GM12891 (cell line): ENCODE measurements at places on chromosomes 11 and 22.

GRCh38 chr11:109668973-109669634, 247.1 kb downstream of the C11orf87 start:
- no peak for DNase-seq

- DNase-seq: no peak
Measured at GRCh38 chr11:100684101-100685065, 2.7 kb upstream of the ARHGAP42 start.

DNA sequence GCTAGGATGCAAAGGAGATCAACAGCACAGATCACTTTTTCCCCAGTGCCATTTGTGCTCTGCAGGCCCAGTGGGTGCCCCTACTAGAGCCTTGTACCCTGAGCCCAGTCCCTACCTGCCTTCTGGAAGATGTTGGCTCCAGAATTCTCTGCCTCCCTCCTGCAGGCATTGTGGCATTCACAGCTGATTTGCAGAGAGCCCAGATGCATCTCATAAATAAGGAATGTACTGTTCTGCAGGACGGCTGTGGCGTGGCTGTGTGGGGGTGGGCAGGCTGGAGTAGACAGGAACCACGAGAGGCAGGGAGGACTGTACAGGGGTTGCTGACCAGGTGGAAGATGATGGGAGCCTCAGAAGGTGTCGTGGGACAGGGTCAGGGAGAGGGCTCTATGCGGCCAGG, 11.2 kb upstream of the MIAT start:
- DNase-seq: no peak

DNA sequence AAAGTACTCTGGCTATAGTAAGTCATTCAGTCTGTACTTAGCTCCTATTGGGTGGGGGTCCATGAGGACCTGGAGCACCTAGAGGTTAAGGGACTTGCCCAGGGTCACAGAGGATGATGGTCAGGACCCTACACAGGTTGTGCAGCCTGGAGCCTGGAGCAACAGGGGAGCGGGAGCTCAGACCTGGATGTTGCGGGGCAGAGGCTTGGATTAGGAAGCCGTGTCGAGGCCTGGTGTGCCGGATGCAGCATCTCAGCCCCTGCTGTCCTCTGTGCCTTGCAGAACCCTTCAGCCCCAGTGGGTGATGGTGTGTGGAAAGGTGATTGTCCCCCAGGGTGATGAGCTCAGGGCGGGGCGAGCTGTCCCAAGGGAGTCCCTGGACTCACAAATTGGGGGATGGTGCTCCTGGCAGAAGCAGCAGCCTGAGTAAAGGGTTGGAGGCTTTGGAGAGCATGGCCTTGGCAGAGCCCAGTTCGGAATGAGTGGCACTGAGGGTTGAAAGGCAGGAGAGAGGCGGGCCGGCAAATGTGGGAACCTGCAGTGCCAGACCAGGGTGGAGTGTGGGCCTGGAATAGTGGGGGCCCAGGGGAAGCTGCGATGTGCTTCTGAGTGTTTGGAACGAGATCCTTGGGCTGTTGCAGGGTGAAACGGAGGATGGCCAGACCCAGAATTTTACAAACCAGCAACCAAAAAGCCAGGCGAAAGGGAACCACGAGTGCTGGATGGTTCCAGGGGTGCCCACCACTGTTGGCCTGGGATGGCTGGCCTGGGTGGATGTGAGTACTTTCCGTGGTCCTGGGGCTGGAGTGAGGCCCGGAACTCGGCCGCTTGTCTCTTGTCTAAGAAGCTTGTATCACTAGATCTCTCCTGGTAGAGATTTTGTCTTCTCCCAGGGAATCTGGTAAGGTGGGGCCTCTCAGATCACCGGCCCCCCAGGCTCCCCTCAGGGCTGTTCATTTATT, 2.9 kb downstream of the TPCN2 start:
- DNase-seq: no peak

DNA sequence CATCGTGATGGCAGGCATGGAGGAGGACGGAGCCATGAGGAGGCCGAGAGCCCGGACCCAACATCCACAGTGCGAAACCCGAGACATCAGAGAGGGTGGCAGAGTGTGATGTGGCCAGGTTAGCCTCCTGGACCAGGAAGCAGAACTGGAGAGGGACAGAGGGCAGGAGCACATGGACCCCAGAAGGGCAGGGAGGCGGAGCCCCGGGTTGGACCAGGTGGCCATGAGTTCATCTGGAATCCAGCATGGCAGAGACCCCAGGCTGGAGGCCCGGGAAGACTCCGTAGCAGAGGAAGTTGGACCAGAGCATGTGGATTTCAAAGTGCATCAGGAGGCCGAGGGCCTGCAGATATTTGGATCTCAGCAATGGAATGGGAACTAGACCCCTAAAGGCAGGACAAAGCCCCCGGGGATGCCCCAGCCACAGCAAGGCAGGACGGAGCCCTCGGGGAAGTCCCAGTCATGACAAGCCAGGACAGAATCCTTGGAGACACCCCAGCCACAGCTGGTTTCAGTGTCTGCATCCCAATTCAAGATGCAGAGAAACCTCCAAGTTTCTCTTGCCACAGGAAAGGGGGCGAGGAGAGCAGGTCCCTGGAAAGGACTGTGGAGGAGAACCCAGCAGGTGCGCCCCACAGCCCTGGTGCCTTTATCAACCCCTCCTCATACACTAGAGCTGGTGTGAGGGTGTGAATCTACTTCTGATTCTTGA, 1393.4 kb downstream of the BRD1 start:
- no peak for DNase-seq

GRCh38 chr11:58622344-58622743, at the start of gene CNTF:
TSS of gene CNTF (plus strand) at chr11:58622665. CDS start at chr11:58622753, 88 bp downstream.
- DNase-seq: no peak

DNA sequence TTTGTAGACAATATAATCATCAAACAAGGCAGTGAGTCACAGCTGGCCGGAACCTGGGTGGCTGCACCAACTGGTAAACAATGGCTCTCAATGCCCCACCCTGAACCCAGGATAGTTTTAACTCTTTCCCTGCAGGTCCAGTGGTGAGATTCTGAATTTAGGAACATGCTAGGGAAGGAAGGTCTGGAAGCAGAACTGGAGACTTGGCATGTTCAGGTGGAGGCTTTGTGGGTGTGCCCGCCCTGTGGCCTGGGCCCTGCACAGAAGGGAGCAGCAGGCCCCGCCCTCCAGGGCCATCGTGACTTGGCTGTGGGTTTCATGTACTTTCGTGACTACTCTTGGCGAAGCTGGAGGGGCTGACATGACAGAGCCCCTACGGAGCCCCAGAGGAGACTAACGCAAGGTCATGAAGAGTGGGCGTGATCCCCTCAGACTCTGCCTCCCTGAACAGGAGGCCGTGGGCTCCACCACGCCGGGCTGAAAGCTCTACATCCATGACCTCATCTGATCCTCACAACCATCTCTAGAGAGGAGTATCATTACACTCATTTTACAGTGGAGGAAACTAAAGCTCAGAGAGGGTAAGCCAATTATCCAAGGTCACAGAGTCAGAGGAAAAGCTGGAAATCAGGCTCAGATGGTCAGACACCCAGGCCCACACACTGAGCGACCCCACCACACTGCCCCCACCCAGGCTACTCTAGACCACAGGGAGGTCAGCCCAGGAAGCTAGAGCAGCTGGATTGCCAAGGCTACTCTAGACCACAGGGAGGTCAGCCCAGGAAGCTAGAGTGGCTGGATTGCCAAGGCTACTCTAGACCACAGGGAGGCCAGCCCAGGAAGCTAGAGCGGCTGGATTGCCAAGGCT, 27.3 kb downstream of the MAFF start:
- DNase-seq: no peak

GRCh38 chr11:13376838-13377237, 86.2 kb downstream of the BTBD10 start:
- DNase-seq: no peak

GRCh38 chr11:113488931-113489351, 13.7 kb upstream of the DRD2 start:
- no peak for DNase-seq

- DNase-seq: no peak
Measured at GRCh38 chr11:79083352-79083751, 357.5 kb downstream of the TENM4 start.

- DNase-seq: no peak
Measured at GRCh38 chr11:123536690-123537437, 106.8 kb downstream of the GRAMD1B start.

- no peak for DNase-seq
Measured at GRCh38 chr22:37369483-37369882, 57.8 kb downstream of the ELFN2 start.

DNA sequence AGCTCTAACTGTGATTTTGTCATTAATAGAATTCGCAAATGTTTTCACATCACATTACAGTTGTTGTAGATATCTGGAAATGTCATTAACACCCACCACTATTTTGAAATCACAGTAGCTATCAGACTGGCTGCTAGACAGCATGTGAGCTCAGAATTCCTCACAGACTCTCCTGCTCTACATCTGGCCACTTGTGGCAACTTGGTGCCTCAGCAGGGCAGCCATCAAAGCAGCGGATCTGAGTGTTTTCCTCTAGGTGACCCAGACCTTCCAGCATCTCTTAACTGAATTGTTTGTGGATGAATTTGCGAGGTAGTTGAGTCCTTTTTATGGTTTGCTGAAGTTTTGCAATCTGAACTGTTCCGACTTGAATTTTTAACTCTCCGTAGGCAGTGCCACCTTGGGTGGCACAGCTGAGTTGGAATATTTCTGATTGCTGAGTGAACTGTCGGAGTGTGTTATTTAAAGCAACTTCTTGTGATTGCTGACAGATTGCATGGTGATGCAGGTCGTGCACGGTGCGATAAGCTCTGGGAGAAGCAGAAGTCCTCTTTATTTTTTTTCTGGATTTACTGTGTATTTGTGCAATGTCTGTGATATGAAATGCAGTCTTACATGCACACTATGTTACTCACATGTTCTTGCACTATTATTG, 114.0 kb upstream of the PLET1 start:
- no peak for DNase-seq

DNA sequence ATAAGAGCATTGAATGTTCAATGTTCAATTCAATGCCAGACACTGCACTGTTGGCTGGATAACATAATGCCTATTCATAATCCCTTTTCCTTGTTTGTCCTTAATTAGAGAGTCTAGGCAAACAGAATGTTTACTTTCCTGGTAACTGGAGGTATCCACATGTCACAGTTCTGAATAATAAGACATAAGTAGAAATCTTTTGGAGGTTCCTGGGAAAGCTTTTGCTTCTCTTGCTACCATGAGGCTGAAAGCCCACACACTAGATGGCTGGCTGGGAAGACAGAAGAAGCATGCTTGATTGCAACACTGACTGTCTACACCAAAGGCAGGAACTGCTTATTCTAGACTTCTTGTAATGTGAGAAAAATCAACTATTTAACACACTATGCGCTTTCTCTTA, 79.5 kb downstream of the GAB2 start:
- DNase-seq: no peak

DNA sequence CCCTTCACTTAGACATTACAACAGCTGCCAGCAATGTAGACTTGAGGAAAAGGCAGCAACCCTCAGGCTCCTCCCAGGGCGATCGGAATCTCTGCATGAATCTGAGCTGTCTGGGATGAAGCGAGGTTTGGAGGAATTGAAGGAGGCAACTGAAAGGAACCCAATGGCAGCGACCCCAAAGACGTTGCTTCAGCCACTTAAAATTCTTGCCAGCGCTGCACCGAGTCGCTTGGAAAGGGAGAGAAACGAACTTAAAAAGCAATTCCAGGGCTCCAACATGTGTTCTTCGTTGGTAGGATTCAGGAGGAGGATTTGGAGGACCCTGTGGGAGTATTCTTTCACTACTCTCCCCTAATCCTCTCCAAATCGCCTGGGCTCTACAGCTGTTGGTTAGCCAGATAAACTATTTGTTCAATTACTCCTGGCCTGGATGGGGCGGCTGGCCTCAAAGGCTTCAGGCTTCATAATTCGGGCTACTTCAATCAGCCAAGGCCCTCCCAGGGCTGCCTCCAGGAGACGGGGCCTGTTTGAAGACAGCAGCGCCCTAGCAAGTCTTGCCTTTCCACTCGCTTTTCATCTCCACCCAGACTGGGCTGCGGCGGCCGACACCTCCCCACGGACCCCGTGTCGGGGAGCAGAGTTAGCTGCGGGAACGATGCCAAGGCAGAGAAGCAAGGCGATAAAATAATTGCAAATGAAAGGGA, 72.4 kb upstream of the TMEM45B start:
- DNase-seq: no peak

DNA sequence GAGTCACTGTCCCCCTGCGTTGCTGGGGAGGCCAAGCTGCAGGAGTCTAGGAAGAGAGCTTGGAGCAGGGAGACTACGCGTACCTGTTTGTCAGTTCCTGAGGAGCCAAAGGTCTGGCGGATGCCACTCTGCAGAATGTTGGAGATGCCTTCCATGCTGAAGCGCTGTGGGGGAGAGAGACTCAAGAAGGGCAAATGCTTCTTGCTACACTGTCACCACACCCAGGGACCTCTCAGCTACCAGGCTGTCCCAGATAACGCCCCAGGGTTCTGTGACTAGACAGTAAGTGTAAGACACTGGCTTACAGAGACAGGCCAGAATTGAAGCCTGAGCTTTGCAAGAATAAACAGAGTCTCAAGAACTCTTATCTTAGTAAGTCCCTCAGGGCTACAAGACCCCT, 42.0 kb downstream of the FEZ1 start:
- DNase-seq: no peak

DNA sequence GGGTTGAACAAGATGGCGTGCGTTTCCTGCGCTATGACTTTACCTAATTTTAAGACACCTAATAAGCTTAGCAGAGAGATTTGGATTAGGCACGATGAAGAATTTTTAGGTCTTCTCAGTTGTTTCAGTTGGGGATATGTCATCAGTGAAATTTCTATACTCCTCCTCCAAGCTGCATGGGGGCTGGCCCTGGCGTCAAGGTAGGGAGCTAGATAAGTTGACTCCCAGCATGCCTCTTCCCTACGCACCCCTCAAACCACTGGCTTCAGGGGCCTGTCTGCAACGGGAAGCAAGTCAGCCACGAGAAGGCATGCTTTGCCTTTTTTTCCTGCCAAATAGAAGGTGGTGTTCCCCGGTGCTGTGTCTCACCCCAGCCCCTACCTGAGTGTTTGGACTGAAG, 13.3 kb downstream of the DGAT2 start:
- DNase-seq: no peak

DNA sequence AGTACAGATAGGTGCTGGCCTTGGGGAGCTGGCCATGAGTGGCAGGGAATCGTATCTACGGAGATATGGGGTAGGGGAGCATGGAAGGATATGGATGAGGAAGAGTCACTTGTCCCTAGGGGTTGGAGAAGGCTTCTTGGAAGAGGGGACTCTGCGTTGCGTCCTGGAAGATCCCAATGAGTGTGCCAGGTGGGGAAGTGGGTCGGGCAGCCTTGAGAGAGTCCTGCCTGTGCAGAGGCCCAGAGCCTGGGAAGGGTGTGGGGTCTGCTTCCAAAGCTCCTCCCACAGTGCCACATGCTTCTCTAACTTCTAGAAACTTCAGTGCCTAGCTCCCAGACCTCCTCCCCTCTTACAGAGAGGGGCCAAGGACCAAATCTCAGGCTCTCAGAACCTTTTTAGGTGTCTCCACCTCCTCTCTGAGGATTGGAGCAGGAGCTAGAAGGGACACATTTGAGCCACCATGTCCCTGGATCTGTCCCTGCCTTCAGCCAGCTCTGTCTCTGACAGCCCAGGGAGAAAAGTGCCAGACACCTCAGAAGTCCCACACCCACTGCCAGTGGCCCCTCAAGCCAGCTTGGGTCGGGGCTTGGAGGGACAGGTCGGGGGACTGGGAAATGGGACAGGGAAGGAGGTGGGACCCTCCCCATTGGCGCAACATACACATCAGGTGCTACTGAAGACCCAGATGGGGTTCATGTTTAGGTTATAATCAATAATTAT, 11.0 kb downstream of the RHBDD3 start:
- DNase-seq: no peak

GRCh38 chr11:1478544-1478943, 8.0 kb downstream of the MOB2 start:
- DNase-seq: no peak

- no peak for DNase-seq
Measured at GRCh38 chr11:44982496-44983062, 31.9 kb upstream of the TP53I11 start.
